CD8-positive, alpha-beta memory T cell (primary cell): ENCODE measurements at places on chromosomes 3 and 15.

DNA sequence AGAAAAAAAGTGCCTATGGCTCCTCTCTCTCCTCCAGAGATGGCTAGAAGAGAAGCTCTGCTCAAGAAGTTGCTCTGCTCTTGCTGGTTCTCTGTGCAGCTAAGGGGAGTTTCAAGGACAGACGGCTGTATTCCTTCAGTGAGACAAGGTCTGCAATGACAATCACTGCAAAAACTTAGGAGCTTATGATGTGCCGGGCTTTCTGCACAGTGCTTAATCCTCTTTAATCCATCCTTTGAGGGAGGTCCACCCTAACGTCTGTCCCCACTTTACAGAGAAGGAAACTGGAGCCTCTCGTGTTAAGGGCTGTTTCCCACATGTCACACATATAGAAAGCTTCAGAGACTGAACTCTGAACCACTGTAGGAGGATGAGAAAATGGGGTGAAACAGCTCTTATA is 260.6 kb downstream of the MEX3B start:
- DNase-seq: no peak
- H3K27ac ChIP-seq: no peak overlapping the region
- H3K27me3 ChIP-seq: no peaks in the 10 kb centered on the region
- no peak overlapping the region for H3K4me3 ChIP-seq

DNA sequence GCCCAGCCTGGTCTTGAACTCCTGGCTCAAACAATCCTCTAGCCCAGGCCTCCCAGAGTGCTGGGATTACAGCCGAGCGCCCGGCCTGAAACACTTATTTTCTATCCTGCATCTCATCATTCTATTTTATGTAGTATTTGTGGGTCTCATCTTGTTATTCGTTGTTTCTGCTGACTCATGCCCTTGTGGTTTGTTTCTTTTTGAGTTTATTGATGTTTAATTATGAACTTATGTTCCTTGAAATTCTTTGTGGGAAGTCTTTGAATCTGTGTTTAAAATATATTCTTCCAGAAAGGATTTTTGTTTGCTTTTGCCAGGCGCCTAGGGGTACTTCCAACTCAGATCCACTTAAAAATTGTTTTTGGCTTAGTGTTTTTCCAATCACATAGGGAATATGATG is 78.3 kb upstream of the C15orf39 start:
- H3K27ac ChIP-seq: peak overlapping the region; percentile 51
- no peak for DNase-seq
- no peaks in the 10 kb centered on the region for H3K4me1 ChIP-seq
- H3K36me3 ChIP-seq: no peaks in the 10 kb centered on the region
- H3K4me3 ChIP-seq: no peak overlapping the region

- no peak overlapping the region for H3K27ac ChIP-seq
- no peak for DNase-seq
- H3K4me1 ChIP-seq: no peaks in the 10 kb centered on the region
- no peaks in the 10 kb centered on the region for H3K27me3 ChIP-seq
- H3K36me3 ChIP-seq: no peaks in the 10 kb centered on the region
Measured at GRCh38 chr3:98809557-98809956, 46.4 kb downstream of the ST3GAL6 start.

DNA sequence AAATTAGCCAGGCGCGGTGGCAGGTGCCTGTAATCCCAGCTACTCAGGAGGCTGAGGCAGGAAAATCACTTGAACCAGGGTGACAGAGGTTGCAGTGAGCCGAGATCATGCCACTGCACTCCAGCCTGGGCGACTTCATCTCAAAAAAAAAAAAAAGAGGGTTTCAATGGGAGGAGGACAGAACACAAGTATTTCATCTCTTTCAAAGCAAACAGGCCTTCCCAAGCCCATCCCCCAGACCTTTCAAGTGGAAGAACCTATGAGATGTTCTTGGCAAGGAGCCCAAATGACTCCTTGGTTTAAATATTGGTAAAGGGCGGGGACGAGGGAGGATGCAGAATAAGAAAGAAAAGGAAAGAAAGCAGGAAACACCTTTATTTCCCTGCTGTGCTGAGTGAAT is 62.2 kb upstream of the MCF2L2 start:
- DNase-seq: no peak
- H3K4me1 ChIP-seq: no peaks in the 10 kb centered on the region
- H3K27ac ChIP-seq: no peak overlapping the region
- H3K4me3 ChIP-seq: no peak overlapping the region

- no peak overlapping the region for H3K4me3 ChIP-seq
- no peak for DNase-seq
- no peak overlapping the region for H3K27ac ChIP-seq
- H3K36me3 ChIP-seq: no peaks in the 10 kb centered on the region
- no peaks in the 10 kb centered on the region for H3K4me1 ChIP-seq
- H3K27me3 ChIP-seq: no peaks in the 10 kb centered on the region
Measured at GRCh38 chr3:32583708-32584107, 13.1 kb upstream of the DYNC1LI1 start.

DNA sequence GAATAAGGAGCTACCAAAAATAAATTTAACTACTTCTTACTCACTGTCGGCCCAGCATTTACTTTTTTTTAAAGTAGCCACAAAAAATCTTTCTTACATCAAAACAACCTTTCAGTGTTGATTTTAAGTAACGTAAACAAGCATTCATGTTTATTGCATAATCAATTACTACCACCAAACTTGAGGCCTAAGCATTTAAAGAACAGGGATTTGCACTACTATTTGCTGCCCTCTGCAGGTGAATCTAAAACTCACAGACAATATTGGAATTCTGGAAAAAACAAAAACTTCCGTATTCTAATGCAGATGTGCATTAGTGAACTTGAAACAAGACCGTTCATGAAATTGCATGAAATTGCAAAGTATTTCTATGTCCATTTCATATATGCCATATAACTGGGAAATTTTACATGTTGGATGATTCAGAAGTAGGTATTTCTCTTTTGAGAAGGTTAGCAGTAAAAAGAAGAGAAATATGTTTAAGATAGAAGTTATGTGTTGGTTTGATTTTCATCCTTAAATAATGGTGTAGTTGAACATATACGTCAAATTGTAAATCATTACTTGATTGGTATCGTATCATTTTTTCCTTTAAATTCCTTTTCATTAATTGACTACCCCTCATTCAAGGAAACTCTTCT is 55.6 kb downstream of the CGGBP1 start:
- H3K27me3 ChIP-seq: no peaks in the 10 kb centered on the region
- H3K27ac ChIP-seq: no peak overlapping the region
- no peak overlapping the region for H3K4me3 ChIP-seq
- H3K36me3 ChIP-seq: no peaks in the 10 kb centered on the region
- DNase-seq: no peak
- H3K4me1 ChIP-seq: no peaks in the 10 kb centered on the region

DNA sequence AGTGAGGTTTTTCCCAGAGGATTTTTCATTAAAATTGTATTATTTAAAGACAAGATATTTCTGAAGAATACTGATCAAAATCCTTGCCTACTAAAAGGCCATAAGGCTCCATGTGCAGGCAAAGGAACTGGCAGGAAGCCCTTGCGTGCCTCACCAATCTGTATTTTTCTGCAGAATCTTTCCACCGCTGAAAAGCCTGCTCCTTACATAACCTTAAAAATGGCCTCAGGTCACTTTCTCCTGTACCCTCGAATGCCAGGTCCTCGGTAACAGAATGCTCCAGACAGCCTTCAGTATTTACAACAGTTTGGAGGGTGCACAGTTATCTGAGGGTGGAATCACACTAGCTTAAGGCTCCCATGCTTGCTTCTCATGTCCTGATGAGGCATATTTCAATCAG is 3.2 kb downstream of the MORC1 start:
- no peaks in the 10 kb centered on the region for H3K27me3 ChIP-seq
- no peak for DNase-seq
- no peak overlapping the region for H3K27ac ChIP-seq
- no peaks in the 10 kb centered on the region for H3K4me1 ChIP-seq

DNA sequence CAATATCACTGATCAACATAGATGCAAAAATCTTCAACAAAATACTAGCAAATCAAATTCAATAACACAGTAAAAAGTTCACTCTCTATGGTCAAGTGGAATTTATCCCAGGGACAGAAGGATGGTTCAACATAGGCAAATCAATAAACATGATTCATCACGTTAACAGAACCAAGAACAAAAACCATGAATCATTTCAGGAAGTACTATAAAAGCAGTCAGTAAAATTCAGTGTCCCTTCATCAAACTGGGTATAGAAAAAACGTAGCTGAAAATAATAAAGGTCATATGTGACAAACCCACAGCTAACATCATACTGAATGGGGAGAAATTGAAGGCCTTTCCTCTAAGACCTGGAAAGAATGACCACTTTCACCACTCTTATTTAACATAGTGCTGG is 172.1 kb downstream of the POLR2M start:
- H3K27me3 ChIP-seq: no peaks in the 10 kb centered on the region
- H3K27ac ChIP-seq: no peak overlapping the region
- no peaks in the 10 kb centered on the region for H3K4me1 ChIP-seq
- H3K4me3 ChIP-seq: no peak overlapping the region
- no peak for DNase-seq

DNA sequence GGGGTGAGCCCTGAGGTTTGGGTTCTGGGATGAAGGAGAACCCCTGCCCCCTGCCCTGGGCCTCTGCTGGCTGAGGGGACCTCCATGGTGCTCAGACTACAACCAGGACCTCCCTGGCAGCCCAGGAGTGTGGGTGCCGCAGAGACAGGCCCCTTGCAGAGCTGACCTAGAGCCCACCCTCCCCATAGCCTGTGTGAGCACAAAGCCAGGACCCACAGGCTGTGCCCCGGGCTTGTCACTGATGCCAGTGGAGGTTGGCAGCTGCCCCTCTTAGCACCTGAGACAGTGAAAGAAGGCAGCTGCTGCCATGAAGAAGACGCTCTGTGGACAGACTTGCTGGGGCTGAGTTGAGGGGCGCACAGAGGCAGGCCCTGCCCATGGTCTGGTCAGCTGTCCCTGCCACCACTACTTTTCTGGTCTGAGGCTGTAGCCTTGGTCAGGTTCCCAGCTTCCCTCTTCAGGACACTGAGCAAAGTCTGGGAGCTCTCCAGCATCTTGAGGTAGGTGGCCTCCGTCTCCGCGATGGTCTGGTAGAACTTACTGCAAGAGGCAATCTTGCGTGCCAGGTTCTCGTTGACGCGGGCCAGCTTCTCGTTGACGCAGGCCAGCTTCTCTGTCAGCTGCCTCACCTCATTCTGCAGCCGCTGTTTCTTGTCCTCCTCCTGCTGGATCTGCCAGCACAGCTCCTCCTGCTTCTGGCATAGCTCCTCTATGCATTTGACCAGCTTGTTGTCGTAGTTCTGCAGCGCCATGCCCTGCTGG is 23.0 kb downstream of the USP4 start:
- H3K27ac ChIP-seq: no peak overlapping the region
- H3K4me3 ChIP-seq: no peak overlapping the region
- H3K36me3 ChIP-seq: peaks cover 28% of the 10 kb centered on the region
- no peaks in the 10 kb centered on the region for H3K4me1 ChIP-seq
- no peak for DNase-seq
- H3K27me3 ChIP-seq: no peaks in the 10 kb centered on the region

DNA sequence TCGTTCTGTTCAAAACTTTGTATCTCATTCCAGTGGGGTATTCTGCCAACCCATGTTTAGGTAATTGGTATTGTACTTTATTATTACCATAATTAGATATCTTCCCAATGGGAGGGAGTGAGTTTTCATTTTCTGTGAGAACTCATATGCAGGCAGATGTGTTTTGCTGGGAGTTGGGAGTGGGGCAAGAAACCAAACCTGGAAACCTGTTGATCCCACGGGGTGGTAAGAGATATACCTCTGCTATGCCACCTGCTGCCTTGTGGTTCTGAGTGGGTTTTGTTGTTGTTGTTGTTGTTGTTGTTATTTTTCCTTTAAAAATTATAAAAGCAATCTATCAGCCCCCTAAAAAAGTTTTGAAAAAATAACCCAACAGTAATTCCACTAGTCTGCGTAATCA is 32.1 kb downstream of the ZNF592 start:
- no peaks in the 10 kb centered on the region for H3K27me3 ChIP-seq
- H3K27ac ChIP-seq: no peak overlapping the region
- no peak for DNase-seq
- peaks cover 29% of the 10 kb centered on the region for H3K36me3 ChIP-seq
- H3K4me1 ChIP-seq: peaks cover 4% of the 10 kb centered on the region

GRCh38 chr3:119898478-119899191 is 116.7 kb downstream of the NR1I2 start:
- DNase-seq: no peak
- H3K27me3 ChIP-seq: no peaks in the 10 kb centered on the region
- no peak overlapping the region for H3K4me3 ChIP-seq
- no peaks in the 10 kb centered on the region for H3K36me3 ChIP-seq
- no peaks in the 10 kb centered on the region for H3K4me1 ChIP-seq
- H3K27ac ChIP-seq: no peak overlapping the region

GRCh38 chr15:47477341-47477740 is 240.0 kb upstream of the SEMA6D start:
- H3K27ac ChIP-seq: no peak overlapping the region
- no peak overlapping the region for H3K4me3 ChIP-seq
- DNase-seq: no peak

DNA sequence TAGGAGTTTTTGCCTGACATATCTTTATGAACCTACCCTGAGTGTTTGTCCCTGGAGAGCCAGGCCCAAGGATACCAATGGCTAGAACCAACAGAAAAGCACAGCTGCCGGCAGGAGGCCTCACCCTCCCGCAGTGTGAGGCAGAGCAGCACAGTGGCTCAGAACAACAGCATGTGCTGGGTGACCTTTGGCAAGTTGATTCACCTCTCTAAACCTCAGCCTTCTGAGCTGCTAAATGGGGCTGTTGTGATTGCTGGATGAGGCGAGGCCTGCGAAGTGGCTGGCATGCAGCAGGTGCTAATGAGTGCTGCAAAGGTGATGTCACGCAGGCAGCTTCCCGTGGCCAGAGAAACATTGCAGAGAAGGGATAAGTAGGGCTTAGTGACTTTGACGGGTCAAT is 23.3 kb downstream of the IDH2 start:
- H3K27me3 ChIP-seq: no peaks in the 10 kb centered on the region
- H3K4me1 ChIP-seq: no peaks in the 10 kb centered on the region
- DNase-seq: no peak
- no peak overlapping the region for H3K27ac ChIP-seq
- H3K4me3 ChIP-seq: no peak overlapping the region
- peaks cover 4% of the 10 kb centered on the region for H3K36me3 ChIP-seq

GRCh38 chr3:194705761-194706160 is 20.1 kb downstream of the FAM43A start:
- DNase-seq: no peak
- no peaks in the 10 kb centered on the region for H3K4me1 ChIP-seq
- no peak overlapping the region for H3K4me3 ChIP-seq
- H3K27me3 ChIP-seq: no peaks in the 10 kb centered on the region

GRCh38 chr3:101117465-101117864 is 124.2 kb upstream of the ABI3BP start:
- no peaks in the 10 kb centered on the region for H3K36me3 ChIP-seq
- H3K4me3 ChIP-seq: no peak overlapping the region
- H3K27me3 ChIP-seq: no peaks in the 10 kb centered on the region
- no peak overlapping the region for H3K27ac ChIP-seq
